Stimulated activated CD4-positive, alpha-beta T cell treated with anti-CD3 and anti-CD28 coated beads, TNF-alpha, amount 100 ng/mL, for 4 hours (primary cell): ENCODE measurements at places on chromosomes 5 and 9.

- DNase-seq, result no peak
Observed at GRCh38 chr9:137798142-137798541, 79.4 kb upstream of the CACNA1B start.

GRCh38 chr9:112711050-112711689 lies 6.7 kb downstream of the INIP start:
- DNase-seq, result no peak

DNA sequence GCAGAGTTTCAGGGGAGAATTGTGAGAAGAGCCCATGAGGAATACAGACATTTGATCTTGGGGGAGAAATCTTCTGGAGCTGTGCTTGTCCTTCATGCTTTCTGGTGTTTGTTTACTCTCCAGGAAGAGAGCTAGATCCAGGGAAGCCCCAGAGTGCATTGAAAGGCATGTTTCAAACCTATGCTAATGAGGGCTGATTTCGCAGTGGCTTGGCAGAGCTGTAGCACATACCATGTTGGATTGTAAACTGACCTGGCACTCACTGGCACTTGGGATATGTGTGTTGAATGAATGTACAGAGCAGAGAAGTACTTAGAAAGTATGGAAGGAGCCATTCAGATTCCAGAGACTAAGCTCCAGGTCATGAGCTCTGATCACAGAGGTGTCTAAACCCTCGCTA lies 30.9 kb downstream of the TNFSF8 start:
- no peak for DNase-seq

GRCh38 chr9:71518045-71518827 lies 250.1 kb downstream of the CEMIP2 start:
- no peak for DNase-seq

- no peak for DNase-seq
Observed at GRCh38 chr5:142114687-142115086, 6.1 kb downstream of the NDFIP1 start.

DNA sequence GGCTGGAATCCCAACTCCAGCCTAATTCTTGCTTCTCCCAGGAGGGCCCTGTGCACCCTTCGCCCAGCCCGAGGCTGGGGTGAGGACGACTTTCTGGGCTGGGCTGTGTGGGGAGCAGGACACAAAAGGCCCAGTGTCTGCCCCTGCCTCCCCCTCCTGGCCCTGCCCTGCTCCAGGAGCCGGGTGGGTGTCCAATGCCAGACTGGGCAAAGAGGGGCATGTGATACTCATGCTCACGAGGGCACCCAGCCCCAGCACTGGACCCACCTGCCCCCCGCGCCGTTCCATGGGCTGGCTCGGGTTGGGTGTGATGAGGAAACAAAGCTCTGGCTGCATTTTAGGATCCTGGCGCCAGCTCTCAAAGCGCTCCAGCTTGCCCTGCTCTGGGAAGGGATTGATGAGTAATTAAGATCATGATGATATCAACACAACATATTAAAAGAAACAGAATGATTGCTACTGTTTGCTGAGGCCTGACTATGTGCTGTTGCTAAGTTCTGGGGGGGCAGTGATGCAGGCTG lies 30.7 kb downstream of the LHX2 start:
- DNase-seq, result no peak

GRCh38 chr9:122368642-122369041 lies 2.2 kb upstream of the PTGS1 start:
- DNase-seq, result no peak
